ENCODE measurements at places on chromosomes 5 and 9. TPM values are rescaled to one million over a fixed set of nuclear protein-coding genes. Genes with fewer than 3 reads are reported as not detected.

- H3K4me3 ChIP-seq, result peak overlapping the region; percentile 33
- H3K4me1 ChIP-seq, result peaks cover 99% of the 10 kb centered on the region
- no peaks in the 10 kb centered on the region for H3K27me3 ChIP-seq
- H3K27ac ChIP-seq, result peak overlapping the region; percentile 69
Observed at GRCh38 chr5:157271740-157272271, 5.9 kb downstream of the CYFIP2 start.

DNA sequence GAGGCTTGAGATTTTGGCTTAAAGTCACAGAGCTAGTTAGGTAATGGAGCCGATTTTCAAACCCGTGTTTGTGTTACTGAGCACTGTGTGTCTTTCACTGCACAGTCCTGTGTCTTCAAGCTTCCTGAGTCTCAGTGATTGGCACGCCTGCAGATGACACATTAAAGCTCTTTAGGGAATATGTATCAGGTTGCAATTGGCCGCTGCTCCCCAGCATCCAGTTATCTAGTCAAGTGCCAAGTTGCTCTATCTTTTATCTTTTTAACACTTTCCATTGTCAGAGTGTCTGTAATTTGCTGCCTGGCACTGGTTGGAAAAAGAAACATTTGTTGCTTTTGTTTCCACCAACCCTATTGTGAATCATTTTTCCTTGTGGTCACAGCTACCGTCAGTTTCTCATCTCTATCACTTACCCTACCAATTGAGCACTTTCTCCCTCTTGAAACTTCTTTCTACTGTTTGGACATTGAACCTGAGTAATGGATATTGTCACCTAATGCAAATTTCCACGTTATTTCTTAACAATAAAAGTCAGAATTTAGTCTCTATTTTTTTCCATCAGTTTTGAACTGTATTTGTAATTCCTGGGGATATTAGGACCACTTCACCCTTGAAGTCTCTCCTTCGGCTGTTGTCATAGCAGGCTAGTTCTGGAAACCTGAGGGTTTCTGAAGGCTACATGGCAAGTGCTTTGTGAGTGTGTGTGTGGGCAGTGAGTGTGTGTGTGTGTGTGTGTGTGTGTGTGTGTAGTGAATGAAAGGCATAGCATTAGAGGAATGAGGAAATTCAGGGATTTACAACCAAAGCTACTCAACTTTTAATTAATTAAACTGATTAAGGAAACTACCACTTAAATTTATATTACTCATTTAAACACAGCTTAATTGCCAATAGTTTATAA, 274.3 kb downstream of the ISL1 start:
- no peaks in the 10 kb centered on the region for H3K36me3 ChIP-seq
- DNase-seq, result no peak
- H3K27ac ChIP-seq, result no peak overlapping the region

DNA sequence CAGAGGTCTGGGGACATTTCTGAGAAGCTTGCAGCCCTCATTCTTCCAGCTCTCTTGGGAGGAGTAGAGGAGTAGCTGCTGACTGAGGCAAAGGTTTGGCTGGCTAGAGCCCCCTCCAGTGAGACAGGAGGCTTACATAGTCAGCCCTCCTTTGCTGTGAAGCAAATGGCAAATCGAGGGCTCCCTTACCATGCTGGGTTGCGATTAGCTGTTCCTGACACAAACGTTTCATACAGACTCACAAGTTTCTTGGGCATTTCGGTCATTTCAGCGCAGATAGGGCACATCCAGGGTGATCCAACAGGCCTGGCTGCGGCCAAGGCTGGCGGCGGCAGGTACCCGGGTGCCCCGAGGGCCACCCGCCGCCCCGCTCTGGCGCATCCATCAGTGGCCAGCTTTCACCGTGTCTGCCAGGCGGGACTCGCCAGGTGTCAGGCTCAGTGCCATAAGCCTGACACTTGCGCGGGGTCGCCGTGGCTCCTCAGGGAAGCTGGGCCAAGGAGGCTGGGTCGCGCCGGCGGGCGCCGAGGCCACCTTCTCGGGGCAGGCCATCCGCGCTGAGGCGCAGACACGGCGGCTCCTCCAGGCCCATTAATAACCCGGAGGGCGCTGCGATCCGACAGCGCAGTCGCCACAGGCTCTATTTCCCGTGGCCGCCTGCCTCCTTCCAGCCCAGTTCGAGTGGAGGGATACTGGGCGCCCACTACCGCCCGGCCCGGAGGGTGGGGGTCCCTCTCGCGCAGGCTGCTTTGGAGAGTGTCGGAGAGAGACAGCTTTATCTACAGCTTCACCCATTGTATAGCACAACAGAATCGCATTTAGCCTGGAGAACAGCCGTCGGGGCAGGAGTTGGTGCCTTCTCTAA, 9.1 kb downstream of the PRDM6 start:
- H3K27ac ChIP-seq, result no peak overlapping the region
- peaks cover 4% of the 10 kb centered on the region for H3K4me1 ChIP-seq
- no peak for DNase-seq
- no peaks in the 10 kb centered on the region for H3K36me3 ChIP-seq

FAM151B gene
- 0.16 TPM for polyA plus RNA-seq

- H3K27ac ChIP-seq, result no peak overlapping the region
- no peaks in the 10 kb centered on the region for H3K36me3 ChIP-seq
- no peaks in the 10 kb centered on the region for H3K27me3 ChIP-seq
- DNase-seq, result no peak
- H3K4me1 ChIP-seq, result peaks cover 13% of the 10 kb centered on the region
- H3K4me3 ChIP-seq, result no peak overlapping the region
Observed at GRCh38 chr9:94657021-94657725, 17.9 kb upstream of the FBP1 start.

FOXI1 gene
- polyA plus RNA-seq, result not detected

DNA sequence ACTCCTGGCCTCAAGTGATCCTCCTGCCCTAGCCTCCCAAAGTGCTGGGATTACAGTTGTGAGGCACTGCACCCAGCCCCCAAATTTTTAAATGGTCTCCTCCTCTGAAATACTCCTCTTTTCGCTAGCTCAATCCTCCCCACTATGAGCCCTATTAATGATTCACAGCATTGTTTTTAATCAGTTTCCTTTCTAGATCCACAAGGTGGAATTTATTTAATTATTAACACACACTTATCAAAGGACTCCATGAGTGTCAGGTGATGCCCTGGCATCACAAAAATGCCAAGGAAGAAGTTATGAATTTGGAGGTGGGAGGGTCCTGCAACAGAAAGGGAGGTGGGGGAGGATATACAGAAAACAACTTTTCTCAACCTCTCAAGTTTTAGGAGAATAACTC, 806.5 kb downstream of the PRELID2 start:
- no peak overlapping the region for H3K27ac ChIP-seq
- H3K4me3 ChIP-seq, result no peak overlapping the region
- no peak for DNase-seq
- no peaks in the 10 kb centered on the region for H3K27me3 ChIP-seq

PDE6A gene
- polyA plus RNA-seq, result not detected

- no peaks in the 10 kb centered on the region for H3K4me1 ChIP-seq
- H3K36me3 ChIP-seq, result peaks cover 27% of the 10 kb centered on the region
- no peak overlapping the region for H3K27ac ChIP-seq
- DNase-seq, result peak; percentile 52
- no peak overlapping the region for H3K4me3 ChIP-seq
- H3K27me3 ChIP-seq, result no peaks in the 10 kb centered on the region
Observed at GRCh38 chr9:135939351-135940265, 21.6 kb downstream of the UBAC1 start.

ACOT12 gene
- polyA plus RNA-seq, result not detected

DNA sequence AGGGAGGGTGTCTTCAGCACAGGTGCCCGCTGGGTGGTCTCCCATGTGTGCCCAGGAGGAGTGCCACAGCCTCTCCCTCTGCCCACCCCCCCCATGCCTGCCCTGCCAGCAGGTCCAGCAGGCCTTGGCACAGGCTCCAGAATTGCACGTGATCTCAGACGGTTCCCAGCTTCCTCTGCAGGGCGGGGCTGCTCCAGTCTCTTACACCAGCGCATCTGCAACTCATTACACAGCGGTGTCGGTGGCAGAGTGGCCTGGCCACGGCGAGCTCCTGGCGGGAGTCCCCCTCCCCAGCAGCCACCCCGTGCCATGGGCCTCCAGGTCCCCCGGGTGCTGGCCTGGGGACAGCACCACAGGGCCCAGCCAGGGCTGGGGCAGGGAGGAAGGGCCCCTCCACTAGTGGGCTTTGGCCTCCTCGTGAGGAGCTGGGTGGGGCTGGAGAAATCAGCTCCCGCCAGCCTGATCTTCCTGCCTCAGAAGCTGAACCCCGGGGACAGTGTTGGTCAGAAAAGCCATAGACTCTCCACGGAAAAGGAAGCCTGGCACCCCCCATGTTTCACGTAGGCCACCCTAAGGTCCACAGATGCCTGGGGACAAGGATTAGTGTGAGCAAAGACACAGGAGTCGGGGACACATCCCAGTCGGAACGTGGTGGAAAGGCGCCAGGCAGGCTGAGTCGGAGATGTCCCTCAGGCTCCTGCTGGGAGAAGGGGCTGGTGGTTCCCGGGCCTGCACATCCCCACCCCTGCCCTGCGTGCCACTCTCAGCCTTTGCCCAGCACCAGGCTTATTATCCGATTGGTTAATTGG, 40.2 kb downstream of the RXRA start:
- no peak overlapping the region for H3K4me3 ChIP-seq
- H3K27me3 ChIP-seq, result no peaks in the 10 kb centered on the region
- no peak overlapping the region for H3K27ac ChIP-seq
- no peak for DNase-seq
- H3K4me1 ChIP-seq, result no peaks in the 10 kb centered on the region

EQTN gene
- polyA plus RNA-seq, result not detected
